ENCODE measurements at places on chromosomes 6 and 20.

DNA sequence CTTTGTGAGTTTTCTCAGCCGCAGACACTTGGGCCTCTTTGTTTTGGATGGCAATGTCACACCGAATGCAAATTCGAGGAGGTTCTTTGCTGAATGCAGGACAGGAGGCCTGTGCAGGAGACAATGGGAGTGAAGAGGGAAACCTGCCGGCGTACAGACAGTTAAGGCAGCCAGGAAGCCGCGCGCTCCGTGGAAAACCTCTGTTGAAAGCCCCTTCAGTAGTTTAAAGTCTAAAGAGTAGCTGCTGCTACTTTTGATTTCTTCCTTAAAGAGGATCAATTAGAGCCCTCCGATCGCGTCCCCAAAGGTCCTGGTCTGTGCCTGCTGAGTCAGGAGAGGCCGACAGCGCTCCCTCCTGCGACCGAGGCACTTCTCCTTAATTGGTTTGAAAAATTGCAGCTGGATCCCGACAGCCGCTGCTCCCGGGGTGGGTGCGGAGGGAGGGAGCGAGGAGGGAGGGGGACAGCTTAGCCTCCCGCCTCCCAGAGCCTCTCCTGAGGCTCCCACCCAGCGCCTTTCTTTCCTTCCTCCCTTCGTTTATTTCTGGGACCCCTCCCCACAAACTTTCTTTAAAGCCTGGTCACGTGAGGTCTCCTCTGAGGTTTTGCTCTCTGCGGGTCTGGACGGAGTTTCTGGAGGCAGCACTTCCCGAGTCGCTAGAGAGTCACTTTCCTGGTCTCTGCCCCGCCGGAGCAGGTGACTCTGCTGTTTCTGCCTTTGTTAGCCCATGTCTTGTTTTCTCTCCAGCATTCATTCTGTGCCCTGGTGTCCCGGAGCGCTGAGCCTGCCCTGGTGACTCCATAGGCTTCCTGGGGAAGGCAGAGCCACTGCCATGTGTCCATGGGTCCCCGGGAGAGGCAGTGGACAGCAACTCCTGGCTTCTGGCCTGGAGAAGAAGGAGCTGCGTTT, 22.3 kb upstream of the RPP40 start:
- no peak for DNase-seq

DNA sequence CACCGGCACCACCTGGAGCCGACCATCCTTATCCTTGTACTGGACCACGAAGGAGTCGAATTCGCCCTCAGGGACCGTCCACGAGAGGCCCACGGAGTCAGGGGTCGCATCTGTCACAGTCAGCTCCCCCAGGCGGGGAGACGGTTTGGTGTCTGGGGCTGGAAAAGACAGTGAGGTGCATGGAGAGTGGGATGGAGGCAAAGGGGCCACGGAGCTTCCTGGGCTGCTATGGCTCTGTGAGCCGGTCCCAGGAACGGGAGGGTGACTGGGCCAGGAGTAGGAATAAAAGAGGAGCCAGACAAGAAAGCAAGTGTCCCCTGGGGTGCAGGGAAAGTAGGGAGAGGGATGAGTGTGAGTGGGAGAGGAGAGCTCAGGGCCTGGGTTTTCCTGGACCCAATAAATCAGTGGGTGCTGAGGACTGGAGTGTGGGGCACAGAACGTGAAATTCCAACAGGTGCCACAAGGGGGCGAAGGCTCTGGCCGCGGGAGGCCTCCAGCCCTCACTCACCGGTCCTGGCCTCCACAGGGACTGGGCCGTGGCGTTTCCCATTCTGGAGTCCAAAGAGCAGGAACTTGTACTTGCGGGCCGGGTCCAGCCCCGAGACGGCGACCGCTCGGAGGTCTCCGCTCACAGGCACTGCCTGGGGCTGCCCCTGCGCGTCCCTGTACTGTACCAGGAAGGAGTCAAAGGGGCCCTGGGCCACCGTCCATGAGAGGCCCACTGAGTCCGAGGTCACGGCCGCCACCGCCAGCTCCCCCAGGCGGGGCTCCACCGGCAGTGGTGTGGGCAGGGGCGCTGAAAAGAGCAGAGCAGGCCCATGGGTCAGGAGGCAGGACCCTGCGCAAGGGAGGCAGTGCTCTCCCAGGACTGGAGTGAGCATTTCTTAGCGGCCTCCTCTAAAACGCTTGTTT, 9.9 kb downstream of the CYP21A2 start:
- peak; percentile 26 for DNase-seq

- peak; percentile 68 for DNase-seq
Measured at GRCh38 chr20:50112512-50113419, at the start of gene UBE2V1. TSS of gene UBE2V1 (minus strand) at chr20:50113150. CDS start at chr20:50113128, 22 bp downstream.

- no peak for DNase-seq
Measured at GRCh38 chr6:70079241-70079640, 212.9 kb downstream of the COL19A1 start.

- no peak for DNase-seq
Measured at GRCh38 chr6:137957471-137957870, 90.4 kb downstream of the TNFAIP3 start.

DNA sequence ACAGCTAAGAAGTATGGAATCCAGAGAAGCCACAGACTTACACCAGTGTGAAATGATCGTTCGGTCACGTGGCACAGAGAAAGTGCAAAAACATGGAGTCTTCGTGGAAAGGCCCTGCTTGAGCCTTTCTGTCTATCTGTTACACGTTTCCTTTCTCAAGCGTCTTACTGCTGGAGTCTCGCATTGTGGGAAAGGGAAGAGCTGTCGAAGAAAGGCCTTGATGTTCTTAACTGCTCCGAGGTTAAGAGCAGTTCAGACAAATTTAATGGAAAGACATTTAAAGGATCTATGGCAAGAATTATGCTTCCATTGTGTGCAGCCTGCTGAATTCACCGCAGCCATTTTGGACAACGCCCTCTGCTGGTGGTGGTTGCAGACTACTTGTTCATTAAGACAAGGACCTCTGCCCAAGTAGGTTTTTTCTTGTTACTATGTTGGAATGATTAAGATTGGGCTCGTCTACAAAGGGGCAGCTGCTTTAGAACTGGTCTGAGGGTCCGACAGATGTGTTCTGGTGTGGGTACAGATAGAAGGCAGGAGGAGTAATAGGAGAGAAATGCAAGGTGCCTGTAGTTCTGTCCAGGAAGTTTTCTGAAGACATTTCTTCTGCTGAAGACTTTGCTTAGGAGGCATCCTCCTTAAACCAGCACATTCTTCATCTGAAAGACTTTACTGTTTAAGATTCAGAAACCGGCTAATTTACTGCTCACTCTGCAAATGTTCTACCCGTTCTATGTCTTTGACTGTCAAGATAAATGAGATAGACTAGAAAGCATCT, 24.7 kb upstream of the CCN6 start:
- DNase-seq: peak; percentile 32

DNA sequence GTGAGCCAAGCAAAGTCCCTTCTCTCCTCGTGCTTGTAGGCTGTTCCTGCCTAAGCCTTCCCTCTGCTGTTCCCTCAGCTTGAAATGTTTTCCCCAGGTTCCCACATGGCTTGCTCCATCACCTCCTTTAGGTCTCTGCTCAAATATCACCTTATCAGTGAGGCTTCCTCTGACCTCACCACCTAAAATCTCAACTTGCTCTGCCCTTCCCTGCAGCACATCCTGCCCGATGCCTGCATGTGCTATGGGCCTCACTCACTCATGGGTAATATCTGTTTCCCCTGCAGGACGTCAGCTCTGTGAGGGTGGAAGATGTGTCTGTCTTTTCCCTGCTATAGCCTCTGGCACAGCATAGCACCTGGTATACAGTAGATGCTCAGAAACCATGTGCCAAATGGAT, 29.9 kb upstream of the FKBP1A start:
- no peak for DNase-seq

GRCh38 chr6:76416821-76417605, 344.6 kb upstream of the IMPG1 start:
- no peak for DNase-seq

DNA sequence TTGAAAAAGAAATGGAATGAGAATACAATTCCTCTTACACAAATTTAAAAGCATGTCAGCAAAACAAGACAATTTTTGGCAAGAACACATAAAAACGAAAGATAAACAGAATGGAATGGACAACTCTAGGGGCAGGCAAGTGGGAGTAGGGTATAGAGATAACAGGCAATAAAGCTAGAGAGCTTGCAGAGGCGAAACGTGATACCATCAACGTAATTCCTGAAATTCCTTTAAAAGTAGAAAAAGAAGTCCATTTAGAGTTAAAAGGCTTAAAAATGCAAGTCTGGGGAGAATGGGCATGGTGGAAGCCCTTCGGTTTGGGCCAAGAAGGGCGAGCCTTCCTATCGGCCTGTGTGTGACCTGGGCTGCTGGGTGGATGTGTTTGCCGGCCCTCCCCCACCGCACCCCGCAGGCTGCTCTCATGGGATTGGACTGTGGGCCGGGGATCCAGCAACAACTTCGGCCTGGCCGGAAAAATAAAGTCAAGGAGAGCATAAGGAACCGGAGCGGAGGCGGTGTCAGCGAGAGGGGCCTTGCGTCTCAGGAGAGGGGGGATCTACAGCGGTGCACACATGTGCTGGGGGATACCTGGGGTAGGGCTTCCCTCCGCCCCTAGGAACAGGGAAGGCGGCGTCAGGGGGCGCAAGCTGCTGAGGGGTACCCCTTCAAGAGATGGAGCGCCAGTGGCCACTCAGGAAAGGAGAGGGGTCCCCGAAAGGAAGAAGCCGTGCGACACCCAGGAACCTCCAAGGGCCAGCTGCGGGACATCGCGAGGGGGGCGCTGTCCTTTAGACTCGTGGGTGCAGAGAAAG, 4.1 kb downstream of the TMEM239 start:
- no peak for DNase-seq

DNA sequence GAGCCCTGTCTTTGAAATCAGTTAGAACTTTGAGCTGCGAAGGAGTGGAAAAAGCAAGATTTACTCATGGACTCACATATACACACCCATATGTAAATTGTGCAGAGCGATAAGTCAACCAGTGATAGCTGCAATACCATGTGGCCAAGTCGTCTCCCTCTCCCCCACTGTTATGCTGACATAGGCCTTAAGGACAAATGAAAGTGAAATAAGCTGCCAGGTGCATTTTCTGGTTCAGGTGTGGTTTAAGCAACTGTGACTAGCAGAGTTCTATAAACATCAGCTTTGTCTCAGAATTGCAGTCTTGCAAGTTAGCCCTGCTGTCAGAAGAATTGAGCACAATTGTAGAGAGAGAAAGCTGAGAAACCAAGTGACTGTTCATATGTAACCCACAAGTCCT, 9.6 kb downstream of the FAM83B start:
- DNase-seq: no peak

GRCh38 chr6:27791182-27791943, 120.8 kb downstream of the OR2B2 start:
- DNase-seq: peak; percentile 86

GRCh38 chr6:12037798-12038197, 25.7 kb downstream of the HIVEP1 start:
- no peak for DNase-seq

- DNase-seq: no peak
Measured at GRCh38 chr20:64051561-64052325, 2.3 kb upstream of the SOX18 start.

DNA sequence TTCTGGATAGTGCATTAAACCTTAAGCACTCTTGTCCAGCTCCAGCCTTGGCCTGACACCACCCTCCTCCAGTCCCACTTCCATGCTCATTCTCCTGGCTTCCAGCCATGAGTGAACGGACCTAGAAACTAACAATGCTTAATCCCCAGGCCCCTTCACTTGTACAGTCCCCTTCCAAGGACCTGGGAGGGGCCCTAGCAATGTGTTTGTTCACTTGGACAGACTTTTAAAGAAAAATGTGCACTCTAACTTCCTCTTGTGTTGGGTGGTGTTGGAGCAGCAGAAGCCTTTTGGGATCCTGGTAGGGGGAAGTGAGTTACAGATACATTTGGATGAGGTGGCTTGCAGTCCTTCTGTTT, 48.9 kb upstream of the CCN6 start:
- no peak for DNase-seq

GRCh38 chr6:100203400-100203799, 209.4 kb upstream of the MCHR2 start:
- peak; percentile 61 for DNase-seq

DNA sequence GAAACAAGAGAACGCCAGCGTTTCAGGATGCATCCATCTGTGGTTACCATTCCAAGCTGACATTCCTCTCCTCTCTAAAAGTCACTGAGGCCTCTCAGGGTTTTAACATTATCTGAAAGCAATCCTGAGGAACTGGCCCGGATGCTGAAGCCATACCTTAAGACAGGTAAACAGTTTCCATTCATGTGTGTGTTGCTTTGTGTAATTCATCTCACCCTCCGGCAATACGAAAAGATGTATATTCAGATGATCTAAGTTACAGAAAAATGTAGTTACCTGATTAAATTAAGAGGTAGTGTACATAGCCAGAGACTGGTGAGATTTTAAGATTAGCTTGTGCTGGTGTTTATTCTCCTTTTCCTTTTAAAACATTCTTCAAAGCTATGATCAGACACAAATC, 68.4 kb upstream of the BACH2 start:
- no peak for DNase-seq

DNA sequence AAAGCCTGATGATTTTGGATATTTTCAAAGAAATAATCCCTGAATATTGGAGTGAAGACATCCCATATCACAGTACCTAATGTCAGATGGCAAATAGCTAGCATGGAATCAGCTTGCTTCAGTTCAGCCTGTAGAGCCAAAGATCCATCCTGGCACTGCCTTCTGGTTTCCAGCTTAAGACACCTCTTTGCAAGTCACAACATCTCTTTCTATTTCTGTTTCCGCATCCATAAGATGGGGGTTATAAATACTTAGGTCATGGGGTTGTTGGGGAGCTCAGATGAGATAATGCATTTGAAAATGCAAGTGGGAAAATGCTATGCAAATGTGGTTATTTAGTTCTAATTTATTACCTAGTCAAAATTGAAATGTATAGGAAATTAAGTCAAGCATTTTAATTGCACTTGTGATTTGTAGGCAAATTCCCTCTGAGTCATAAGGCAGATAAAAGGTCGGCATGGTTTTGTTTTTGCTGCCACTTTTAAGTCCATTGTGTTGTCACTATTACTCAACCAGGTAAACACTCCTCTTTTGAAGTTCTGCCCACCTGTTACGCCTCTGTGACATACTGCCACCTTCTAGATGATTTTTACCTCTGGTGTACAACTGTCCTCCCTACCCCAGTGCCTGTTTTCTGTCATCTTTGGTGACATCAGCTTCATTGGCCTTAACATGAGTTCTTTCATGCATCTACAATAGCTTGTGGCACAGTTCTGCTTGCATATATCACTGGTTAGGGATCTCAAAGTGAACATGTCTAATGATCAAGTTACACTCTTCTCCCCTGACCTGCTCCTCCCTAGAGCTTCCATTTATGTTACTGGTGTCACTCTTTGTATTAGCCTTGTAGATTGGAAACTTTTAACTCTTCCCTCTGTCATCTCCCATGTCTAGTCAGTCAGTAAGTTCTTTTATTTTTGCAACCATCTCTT, 96.6 kb downstream of the CDKAL1 start:
- no peak for DNase-seq

DNA sequence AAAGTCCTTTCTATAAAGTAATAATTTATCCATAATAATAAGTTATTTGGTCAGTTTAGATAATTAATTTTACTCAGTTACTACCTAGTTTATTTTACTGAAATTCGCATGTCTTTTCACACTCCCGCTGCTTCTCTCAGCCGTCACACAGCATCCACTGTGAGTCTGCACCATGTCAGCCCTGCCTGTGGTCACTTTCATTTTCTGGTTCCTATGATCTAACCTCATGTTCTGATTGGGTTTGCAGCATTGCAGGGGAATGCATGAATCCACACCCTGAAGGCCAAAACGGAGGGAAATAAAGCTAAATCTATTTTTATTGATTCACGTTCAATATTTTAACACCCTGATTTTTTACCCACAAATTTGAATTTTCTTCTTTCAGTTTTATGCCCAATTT, 47.4 kb downstream of the PDE10A start:
- peak; percentile 40 for DNase-seq
